ENCODE measurements at places on chromosomes 12 and 14.

DNA sequence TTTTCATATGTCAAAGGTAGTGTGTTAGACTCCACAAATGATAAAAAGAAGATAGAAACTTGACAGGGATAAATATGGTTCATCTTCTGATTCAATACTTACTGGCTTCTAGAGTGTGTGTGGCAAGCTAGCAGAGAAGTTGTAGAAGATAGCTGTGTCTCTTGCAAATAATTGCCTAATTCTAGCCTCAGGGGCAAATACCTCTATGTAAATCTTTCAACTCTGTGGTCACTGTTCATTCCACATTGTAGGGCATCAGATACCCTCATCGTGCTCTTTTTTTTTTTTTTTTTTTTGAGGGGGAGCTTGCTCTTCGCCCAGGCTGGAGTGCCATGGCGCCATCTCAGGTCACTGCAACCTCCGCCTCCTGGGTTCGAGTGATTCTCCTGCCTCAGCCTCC is 1.7 kb downstream of the OLR1 start:
- peak; percentile 63 for DNase-seq

DNA sequence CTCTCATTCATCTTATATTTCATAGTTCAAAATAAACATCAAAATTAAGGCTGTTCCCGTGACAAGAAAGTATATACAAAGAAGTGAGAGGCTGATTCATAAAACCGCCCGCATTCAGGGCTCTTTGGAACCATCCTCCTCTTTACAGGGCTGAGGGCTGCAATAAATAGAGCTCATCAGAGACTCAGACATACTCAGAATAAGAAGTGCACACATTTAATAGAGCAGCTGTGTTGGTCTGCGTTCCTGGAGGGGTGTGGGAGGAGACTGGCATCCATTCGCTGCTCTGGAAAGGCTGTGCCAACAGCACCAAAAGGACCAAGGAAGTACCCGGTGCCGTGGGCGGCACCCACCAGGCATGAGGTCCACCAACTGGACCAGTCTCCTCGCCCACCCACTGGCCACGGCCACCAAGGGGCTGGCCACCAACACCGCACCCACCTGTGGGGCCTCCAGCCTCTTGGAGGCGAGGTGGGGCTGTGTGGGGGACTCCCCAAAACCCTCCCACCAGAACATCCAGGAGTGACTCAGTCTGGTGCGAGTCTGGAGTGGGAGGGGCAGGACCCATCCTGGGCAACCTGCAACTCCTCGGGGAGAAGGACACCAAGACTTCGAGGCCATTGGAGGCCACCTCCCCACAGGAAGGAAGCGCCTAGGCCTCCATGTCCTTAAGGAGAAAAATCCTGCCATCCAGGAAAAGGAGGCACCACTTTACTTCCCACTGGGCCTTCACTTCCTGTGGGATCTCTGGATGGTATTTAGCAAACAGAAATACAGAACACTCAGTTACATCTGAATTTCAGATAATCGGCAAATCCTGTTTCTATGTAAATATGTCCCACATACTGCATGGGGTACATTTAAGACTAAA is 32.7 kb downstream of the VCPKMT start:
- DNase-seq, result peak; percentile 52

- DNase-seq, result no peak
These were observed 10.1 kb downstream of the AKAP6 start for GRCh38 chr14:32339188-32339587.

DNA sequence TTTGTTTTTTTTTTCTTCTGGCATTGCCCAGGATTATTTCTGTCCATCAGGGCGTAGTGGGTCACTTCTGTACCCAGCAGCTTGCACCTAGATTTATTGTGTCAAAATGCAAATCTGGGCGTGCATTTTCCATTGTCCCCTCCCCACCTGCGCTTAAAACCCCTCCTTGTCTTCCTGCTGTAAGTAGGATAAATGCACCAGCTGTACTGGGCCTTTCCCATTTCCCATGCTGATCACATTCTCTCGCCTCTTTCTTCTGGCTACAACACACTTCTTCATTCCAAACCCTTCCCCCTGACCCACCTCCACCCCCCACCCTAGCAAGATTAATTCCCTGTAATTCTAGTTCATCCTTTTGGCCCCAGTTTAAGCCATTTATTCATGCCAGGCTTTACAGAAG is 128.0 kb downstream of the ETV6 start:
- DNase-seq, result no peak

DNA sequence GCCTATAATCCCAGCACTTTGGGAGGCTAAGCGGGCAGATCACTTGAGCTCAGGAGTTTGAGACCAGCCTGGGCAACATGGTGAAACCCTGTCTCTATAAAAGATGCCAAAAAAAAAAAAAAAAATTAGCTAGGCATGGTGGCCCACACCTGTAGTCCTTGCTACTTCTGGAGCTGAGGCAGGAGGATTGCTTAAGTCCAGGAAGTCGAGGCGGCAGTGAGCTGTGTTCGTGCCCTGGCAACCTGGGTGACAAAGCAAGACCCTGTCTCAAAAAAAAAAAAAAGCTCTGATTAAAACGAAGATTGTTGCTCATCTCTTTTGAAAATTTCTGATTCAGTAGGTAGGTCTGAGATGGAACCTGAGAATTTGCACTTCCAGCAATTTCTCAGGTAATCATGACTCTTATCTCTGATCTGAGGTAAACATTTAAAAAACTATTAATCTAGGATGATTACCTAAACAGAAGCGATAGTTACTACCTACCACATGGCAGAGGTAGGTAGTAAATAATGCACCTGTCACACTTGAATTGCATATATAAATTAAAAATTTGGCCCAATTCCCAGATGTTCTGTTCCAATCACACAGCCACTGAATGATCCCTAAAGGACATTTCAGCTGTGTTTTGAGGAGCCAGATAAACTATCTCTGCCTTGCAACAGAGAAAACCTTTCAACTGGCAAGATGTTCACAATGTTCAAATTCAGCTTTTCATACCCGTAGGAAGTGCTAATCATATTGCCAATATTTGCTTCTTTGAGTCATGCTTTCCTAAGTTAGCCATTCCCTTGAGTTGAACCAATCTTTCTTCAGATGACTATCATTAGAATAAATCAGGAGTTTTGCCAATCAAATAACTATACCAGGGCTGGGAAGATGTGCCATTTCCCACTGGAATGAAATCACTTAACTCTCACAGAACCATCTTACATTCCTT is 4.2 kb upstream of the TEP1 start:
- no peak for DNase-seq

GRCh38 chr12:30788754-30789153 is 34.0 kb upstream of the CAPRIN2 start:
- DNase-seq, result no peak

GRCh38 chr14:53470351-53471043 is 317.4 kb upstream of the DDHD1 start:
- peak; percentile 83 for DNase-seq

DNA sequence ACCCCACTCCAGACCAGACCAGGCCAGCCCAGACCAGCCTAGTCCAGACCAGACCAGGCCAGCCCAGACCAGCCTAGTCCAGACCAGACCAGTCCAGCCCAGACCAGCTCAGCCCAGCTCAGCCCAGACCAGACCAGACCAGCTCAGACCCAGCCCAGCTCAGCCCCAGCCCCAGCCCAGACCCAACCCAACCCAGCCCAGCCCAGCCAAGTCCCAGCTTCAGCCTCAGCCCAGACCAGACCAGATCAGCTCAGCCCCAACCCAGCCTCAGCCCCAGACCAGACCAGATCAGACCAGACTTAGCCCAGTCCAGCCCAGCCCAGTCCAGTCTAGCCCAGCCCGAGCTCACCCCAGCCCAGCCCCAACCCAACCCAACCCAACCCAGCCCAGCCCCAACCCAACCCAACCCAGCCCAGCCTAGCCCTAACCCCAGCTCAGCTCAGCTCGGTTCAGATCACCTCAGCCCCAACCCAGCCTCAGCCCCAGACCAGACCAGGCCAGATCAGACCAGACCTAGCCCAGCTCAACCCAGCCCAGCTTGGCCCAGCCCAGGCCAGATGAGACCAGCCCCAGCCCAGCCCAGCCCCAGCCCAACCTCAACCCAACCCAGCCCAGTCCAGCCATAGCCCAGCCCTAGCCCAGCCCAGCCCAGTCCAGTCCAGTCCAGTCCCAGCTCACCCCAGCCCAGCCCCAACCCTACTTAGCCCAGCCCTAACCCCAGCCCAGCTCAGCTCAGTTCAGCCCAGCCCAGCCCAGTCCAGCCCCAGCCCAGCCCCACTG is 204.7 kb downstream of the BCL11B start:
- no peak for DNase-seq

DNA sequence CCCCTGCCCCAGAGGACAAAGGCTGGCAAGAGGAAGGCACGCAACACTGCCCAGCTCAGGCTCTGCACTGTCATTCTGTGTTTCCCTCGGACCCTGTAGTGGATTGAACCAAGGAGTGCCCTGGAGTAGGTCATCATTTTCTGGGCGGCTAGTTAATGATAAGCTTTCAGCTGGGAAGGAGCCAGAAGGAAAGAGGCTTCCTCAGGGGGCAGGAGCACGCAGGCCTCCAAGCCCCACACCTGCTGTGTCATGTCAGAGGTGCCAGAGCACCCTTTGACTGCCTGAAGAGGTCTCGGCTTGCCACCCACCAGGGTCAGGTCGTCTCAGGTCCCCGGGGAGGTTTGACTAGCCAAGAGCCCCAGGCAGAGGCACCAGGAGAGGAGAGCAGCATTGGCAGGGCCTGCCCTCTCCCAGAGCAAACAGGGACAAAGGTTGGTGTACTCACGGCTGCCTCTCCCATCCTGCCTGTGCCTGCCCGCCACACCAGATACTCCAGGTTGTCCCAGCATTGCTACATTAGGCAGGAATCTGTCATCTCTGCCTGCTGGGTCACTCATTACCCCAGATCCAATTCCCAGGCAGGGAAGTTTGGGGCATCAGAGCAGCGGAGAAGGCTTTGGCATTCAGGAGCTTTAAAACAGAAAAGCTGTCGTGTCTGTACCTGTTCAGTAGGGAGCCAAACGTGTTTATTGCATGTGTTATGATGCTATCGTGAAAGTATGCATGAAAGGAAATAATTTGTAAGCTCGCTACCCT is 33.5 kb upstream of the ATP2A2 start:
- no peak for DNase-seq

DNA sequence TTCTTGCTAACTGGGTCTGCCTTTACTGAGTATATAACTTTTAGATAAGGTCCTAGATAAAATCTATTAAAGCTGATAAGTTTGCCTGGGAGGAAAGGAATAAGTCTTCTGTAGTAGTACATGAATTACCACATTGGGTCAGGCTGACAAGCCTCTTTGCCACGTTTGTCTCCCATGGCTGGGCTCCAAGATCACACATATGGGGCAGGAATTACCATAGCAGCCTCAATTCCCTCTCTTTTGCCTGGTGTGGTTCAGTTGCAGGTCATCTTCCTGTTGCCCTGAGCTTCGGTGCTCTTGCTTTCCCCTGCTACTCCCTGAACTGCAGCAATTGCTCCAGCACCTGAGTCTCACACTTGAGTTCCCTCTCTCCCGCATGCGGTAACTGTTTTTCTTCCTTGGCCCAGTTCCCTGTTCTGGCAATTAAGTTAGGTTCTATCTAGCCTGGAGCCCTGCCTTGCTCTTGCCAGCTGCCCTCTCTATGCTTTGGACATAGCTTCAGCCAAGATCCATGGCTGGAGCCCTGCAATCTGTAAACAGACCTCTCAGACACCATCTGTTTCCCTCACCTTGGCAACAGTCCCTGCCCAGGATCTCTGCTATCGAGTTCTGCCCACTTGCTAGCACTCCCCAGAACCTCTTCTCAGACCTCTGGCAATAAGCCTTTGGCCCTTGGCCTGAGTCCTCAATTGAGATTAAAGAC is 5.8 kb upstream of the GLT8D2 start:
- peak; percentile 16 for DNase-seq

DNA sequence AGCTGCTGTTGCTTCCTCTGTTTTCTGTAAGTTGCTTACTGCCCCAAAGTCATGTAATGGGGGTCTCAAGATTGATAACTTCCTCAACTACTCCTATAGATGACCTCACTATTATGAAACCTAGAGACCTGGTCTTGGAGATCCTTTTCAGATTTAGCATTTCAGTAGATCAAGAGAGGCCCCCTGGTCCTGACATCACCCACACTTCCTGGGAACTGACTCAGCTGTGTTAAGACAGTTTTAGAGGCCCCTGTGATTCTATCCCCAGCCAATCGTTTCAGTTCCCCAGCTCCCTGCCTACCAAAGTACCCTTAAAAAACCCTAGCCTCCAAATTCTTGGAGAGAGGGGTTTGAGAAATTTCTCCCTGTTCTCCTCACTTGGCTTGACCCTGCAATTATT is 9.2 kb upstream of the ARG2 start:
- DNase-seq, result no peak

GRCh38 chr12:54749191-54749818 is 101.1 kb upstream of the DCD start:
- DNase-seq, result peak; percentile 78

GRCh38 chr12:78671295-78671694 is 193.3 kb upstream of the SYT1 start:
- DNase-seq, result peak; percentile 91

DNA sequence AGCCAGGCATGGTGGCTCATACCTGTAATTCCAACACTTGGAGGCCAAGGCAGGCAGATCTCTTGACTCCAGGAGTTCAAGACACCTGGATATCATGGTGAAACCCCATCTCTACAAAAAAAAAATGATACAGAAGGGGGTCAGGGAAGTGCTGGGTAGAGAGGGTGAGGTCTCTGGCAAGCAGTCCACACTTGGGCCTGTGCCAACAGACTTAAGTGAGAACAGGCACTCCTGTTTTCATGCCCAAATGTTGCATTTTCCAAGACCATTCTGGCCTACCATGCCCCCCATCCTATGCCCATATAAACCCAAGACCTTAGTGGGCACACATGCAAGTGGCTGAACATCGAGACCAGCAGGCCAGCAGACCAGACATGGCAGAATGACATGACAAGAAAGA is 16.0 kb upstream of the CMAS start:
- no peak for DNase-seq

DNA sequence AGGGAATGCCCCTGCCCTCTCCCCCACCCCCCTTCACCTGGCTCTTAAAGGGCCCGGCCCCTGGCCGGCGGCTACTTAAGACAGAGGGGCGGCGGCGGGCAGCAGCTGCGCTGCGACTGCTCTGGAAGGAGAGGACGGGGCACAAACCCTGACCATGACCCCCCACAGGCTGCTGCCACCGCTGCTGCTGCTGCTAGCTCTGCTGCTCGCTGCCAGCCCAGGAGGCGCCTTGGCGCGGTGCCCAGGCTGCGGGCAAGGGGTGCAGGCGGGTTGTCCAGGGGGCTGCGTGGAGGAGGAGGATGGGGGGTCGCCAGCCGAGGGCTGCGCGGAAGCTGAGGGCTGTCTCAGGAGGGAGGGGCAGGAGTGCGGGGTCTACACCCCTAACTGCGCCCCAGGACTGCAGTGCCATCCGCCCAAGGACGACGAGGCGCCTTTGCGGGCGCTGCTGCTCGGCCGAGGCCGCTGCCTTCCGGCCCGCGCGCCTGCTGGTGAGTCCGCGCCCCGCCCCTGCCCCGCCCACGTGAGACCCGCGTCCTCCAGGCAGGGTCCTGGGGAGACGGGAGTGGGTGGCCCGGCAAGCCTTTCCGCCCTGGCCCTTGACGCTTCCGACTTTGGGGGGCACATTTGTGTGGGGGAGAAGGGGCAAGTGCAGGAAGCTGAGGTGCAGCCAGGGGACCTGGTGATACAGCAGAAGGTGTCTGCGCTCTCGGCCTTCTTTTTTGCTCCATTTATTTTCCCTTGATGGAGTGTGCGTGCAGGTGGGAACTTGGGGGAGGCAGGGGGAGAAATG is at the start of gene IGFBP6:
Gene IGFBP6 (plus strand): TSS at position 104 of the 790 bp plus-strand sequence. CDS start 51 bp downstream, at position 155.
- peak; percentile 86 for DNase-seq

Data from adipocyte (in vitro differentiated cells).